ENCODE measurements at places on chromosomes 6 and 20.

DNA sequence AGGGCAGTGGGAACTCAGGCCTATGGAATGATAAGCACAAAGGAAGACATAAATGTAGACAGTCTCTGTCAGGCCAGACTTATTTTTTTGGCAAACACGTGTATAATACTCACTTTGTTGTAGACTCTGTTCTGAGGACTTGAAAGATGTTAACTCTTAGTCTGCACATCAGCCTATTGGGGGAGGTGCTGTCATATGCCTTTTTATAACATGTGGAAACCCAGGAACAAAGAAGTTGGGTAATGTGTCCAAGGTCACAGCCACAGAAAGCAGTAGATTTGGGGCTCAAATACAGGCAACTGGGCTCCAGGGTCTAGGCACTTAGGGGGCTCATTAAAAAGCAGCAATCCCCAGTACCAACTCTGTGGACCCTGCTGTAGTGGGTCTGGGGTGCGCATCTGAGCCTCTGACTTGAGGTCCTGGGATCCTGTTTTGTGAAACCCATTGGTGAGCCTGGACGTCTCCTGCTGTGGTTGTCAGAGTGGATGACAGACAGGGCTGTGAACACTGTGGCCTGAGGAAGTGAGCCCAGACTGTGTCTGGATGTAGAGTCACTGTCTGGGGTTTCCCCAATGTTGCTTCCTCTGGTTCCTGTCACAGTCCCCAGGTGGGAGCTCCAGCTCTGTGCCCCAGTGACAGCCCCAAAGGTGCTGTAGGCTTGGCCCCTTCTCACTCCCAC lies 50.0 kb downstream of the CDH26 start:
- no peak for DNase-seq

- no peak for DNase-seq
Observed at GRCh38 chr20:13441388-13441787, 197.3 kb downstream of the TASP1 start.

DNA sequence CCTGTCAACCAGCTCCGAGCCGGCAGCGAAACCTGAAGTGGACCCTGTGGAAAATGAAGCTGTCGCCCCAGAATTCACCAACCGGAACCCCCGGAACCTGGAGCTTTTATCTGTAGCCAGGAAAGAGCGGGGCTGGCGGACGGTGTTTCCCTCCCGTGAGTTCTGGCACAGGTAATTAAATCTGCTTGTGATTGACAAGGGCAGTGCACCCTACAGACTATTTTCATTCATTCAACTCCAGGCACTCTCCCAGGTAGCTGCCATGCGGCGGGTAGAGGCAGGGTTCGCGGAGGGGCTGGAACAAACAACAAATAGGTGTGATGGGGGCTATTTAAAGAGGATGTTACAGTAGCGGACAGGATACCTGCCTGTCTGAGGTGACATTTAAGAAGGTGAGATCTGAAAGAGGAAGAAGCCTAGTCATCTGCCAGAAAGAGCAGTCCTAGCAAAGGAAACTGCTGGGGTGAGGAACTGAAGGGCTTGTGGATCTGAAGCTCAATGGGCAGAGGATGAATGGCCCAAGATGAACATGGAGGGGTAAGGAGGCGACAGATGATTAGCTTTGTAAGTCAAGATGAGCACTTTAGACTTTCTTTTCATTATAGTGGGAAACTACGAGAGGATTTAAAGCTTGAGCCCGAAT lies 810 bp downstream of the MRPL18 start:
- DNase-seq: no peak

DNA sequence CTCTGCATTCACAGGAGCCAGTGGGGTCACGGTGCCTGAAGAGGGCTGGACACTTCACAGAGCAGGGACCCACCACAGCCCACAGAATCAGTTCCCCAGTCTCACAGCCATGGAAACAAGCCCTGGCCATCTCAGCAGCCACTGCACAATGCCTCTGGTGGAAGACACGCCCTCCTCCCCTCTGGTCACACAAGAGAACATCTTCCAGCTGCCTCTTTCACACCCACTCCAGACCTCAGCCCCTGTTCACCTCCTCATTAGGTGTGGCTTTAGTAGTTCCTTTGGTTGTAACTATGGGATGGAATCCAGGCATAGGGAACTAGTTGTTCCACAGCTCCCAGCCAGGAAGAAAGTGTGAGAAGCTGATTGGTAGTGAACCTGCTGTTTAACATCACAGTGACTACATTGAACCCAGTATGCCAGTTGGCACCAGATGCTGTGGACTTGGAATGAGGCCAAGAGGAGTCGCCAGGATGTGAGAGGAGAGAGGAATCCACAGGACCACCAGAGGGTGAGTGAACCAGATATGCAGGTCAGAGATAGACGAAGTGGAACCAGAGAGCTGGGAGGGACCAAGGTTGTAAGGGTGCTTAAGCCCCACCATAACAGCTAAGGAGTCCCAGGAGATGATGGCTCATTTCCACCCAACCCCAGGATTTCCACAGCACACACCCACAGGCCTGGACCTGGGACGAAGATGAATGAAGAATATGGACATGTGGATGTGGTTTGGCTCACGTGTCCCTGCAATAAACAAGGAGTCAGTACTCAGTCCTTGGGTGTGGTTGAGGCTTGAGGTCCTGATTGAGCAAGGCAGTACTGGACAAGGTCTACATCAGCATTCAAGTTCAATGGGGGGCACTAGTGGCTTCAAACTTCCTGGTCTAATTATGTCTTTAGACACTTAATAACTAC lies 8.8 kb upstream of the BTN3A3 start:
- no peak for DNase-seq

- no peak for DNase-seq
Observed at GRCh38 chr20:58372806-58373205, 16.2 kb upstream of the VAPB start.

DNA sequence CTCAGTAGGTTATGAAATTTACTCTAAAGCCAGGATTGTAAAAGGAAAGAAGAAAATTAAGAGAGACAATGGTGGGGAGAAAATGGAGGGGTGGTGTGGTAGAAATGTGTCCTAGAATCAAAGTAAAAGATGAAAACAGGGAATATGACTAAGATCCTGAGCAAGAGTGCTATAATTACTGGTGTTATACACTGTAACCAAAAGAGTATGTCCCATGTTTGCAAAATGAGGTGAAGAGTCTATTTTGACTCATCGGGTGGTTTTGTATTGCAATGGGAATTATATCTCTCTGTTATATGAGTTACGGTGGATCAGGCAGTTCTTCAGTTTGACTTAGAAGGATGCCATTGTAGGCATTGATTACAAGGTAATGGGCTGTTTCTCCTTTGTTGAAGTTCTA lies 8.5 kb downstream of the L3MBTL3 start:
- no peak for DNase-seq

All from ureter (tissue), 1 donor.